Activated gamma-delta T cell treated with anti-CD3 and anti-CD28 coated beads, Interleukin-2, amount 50 U/mL, for 16 hours (primary cell): ENCODE measurements at places on chromosomes 7 and 10.

DNA sequence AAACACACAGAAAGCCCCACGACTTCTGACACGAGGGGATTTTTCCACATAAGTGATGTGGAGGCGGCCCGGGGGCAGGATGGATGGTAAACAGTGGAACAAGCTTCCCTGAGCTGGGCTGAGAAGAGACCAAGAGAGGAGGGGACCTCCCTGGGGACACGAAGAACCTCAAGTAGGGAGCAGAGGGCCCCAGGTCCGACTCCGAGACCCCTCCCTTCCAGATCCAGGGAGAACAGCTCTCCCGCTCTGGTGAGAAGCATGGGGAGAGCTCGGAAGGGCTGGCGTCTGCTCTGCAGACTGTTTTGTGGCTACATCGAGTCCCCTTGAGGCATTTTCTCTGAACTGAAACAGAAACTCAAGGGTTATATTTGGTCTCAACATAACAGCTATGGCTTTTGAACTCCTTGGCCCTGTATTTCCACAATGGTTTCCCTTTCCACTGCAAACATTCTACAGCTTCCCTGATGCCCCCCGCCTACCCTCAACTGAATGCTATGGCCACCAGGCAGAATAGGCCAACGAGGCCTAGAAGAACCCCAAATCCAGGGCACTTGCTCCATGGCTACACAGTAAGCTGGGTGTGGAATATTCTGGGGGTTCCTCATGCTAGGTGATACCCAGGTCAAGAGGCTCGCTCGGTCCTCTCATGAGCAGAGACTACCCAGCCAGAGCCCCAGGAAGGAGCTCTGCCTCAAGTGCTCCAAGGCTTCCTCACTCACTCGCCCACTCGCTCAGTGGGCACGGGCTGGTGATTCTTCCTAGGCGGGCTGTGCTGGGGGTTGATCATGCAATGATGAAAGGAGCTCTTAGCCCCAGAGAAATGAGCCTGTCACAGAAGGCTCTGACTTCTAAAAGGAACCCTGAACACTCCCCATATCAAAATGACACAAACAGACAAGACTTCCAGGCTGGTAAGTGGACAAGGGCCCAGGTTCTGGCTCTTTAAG, 47.5 kb downstream of the FAM53B start:
- DNase-seq, result no peak

DNA sequence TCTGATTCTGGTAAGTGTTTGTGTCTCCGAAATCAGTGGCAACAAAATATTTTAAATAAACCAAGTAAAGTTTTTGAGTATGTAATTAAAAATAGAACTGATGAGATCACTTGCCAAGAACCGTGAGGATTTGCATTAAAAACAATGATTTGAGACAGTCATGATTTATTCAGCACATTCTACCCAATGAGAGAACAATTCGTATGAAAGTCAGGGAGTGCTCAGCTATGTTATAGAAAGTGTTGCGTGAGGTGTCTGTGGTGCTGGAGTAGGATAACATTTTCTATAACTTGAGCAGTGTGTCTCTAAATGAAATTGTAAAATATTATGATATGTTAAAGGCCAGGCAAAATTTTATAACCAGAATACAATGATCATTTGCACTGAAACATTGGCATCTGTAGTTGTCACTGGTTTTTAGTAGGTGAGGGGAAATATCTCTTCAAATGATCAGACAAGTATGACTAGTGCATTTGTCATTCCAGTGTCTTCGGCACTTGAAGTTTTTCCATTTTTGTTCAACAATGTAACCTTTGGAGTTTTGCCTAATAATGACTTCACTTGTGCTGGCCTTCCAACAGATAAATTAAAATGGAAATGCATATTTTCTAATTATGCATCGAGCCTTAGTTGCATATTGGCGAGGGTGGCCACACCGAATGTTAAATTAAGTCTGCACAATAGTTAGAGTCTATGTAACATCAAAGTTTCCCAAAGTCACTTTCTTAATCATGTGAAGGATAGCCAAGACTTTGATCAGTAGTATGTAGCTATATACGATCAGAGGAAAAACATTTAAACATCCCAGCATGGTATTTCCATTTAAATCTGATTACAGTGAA, 335.9 kb downstream of the GFRA1 start:
- no peak for DNase-seq

DNA sequence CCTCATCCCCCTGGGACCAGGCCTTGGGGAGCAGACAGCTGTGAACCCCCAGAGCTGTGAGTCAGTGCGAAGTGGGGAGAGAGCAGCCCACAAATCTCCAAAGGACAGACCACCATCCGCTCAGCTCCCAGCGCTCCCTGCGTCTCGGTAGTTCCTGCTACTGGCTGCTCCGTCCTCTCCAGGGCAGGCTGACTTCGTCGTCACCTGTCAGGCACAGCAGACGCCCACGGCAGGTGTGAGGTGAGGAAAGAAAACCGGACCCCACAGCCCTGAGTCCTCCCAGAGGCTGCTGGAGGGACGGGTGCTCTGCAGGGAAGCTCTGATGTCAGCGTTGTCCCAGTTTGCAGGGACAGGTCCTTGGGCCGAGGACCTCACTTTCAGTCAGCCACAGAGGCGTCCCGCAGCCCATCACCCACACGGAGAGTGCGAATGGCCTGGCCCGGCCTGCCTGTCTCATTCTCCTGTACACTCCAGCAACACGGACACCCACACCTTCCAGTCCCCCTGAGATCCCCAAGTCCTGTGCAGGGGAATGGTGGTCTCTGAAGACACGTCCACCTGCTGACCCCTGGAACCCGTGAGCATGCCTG, 95.2 kb downstream of the DNAJB6 start:
- DNase-seq, result no peak

DNA sequence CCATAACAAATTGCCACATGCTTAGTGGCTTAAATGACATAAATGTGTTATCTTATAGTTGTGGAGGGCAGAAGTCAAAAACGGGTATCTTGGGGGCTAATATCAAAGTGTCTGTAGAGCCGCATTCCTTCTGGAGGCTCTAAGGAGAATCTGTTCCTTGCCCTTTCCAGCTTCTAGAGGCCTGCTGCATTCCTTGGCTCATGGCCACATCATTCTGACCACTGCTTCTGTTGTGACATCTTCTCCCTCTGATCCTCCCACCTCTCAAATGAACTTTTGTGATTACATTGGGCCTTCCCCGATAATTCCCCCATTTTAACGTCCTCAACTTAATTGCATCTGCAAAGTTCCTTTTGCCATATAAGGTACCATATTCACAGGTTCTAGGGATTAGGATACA, 76.1 kb downstream of the CYP26A1 start:
- no peak for DNase-seq

DNA sequence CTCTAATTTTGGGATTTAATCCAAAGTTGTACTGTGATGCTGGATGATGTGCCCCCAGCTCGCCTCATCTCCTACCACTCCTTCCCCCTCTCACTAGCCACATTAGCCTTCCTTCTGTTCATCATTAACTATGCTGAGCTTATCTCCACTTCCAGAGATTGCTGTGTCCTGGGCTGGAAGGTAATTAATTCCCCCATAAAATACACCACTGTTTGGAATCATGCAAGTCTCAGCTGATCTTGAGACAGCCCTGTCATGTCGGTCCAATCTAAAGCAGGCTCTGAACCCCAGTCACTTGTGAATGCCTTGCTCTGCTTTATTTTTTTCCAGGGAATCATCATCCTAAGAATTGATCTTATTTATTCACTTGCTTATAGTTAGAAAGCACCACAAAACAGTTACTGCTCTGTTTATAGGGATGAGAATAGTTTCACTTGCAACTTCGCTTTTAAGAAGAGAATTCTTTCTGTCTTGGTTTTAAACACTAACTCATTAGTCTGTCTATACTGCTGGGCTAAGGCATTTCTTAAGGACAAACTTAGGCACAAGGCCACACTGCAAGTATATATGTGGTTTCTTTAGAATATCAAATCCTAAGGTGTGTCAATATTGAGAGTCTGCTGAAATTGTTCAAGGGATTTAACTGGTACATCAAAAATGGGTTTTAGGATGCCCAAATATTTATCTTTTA, 341.1 kb upstream of the SEMA3A start:
- no peak for DNase-seq

- no peak for DNase-seq
Measured at GRCh38 chr7:135441791-135442190, 68.1 kb downstream of the CNOT4 start.

GRCh38 chr7:141017555-141017954, 2.8 kb upstream of the MRPS33 start:
- no peak for DNase-seq

- no peak for DNase-seq
Measured at GRCh38 chr7:1703441-1703840, 33.4 kb downstream of the ELFN1 start.

- no peak for DNase-seq
Measured at GRCh38 chr7:150990416-150991186, at the start of gene NOS3. Gene NOS3, plus strand, starts transcription at chr7:150991017. Its CDS starts 2,787 bp downstream, at chr7:150993804.

DNA sequence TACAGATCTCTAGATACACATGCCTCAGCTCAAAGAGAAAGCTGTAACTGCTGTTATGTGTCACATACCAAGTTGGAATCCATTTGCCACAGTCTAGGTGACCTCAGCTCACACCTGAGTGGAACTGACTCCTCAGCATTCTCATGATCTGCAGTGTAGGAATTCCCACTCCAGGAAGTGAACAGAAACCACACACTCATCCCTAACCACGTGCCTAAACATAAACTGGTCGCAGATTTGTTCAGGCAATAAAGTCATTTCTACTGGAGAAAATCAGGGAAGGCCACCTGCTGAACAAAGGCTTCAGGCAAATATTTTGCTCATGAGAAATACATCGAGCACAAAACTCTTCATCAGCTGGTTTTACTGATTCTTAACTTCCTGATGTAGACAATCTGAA, 23.0 kb upstream of the ZMYND11 start:
- no peak for DNase-seq

- DNase-seq, result no peak
Measured at GRCh38 chr7:37524797-37525196, 76.1 kb upstream of the ELMO1 start.

DNA sequence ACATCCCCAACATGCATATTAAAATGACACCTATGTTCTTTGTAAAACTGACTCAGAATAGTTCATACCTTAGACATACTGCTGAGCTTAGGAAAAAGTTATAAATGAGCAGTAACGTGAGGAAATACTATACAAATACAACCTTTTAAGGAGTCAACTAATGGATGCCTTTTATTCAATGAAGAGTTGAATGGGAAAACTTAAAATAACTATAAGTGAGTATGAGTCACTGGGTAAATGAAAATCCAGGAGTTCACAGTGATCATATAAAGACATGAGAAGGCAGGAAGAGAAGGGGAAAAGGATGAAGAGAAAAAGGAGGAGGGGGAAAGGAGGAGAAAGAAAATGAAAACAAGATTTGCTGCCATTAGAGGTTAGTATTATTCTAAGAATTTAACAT, 157.8 kb upstream of the PCDH15 start:
- no peak for DNase-seq

- DNase-seq, result no peak
Measured at GRCh38 chr10:50281210-50281966, 30.1 kb upstream of the ASAH2 start.

DNA sequence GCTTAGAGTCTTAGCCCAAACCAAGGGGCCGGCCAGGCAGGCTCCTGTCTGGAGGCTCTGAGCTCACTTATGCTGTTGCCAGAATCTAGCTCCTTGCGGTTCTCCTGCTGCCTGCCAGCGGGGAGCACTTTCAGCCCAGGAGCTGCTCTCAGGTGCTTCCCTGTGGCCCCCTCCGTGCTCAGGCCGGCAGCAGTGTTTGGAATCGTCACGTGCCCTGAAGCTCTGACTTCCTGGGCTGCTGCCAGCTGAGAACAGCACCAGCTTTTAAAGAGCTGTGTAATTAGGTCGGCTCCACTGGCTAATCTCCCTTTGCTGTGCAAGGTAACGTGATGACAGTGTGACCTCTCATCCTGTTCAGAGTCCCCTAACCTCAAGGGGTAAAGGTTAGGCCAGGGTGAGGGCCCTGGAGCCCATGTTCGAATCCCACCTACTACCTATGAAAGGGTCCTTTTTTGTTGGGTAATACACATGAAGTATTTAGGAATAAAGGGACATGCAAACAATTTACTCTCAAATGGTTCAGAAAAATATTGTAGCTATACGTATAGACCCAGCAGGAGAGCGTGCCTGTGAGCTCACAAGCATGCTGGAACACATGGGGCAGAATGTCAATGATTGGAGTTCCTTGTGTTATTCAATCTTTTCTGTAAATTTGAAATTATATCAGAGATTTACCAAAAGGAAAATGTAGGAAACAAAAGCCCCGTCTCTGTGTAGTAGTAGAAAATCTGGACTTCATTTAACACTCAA, 16.6 kb downstream of the ZNF862 start:
- no peak for DNase-seq

DNA sequence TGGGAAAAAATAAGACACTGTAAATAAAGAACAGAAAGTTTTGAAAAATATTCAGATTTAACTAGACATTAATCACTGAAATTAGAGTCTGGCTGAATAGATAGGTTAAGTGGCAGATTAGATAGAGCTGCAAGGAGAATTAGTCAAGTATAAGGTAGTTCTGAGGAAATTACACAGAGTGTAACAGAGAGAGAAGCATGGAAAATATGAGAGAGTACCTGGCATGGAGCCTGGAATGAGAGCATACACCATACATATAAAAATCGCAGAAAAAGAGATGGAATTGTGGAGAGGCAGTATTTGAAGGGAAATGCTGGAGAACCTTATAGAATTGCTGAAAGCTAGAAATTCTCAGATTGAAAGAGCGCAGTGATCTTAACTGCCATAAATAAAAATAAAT, 46.9 kb downstream of the ZNRF2 start:
- no peak for DNase-seq

DNA sequence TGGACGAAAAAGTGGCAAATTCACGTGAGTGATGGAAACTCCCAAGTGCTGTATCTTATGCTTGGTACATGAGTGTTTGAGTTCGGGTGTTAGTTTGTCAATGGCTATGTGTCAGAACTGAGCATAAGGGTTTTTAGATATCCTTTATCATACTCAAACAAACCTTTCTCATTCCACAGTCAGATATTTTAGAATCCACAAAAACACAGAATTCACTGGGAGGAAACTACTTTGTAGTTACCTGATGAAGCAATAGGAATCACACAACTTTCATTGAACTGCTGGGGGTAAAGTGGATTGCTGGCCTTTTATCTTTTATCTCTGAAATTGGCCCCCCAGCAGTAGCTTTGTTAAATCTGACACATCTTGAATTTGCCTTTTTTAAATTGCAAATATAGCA, 64.0 kb downstream of the DKK1 start:
- no peak for DNase-seq

DNA sequence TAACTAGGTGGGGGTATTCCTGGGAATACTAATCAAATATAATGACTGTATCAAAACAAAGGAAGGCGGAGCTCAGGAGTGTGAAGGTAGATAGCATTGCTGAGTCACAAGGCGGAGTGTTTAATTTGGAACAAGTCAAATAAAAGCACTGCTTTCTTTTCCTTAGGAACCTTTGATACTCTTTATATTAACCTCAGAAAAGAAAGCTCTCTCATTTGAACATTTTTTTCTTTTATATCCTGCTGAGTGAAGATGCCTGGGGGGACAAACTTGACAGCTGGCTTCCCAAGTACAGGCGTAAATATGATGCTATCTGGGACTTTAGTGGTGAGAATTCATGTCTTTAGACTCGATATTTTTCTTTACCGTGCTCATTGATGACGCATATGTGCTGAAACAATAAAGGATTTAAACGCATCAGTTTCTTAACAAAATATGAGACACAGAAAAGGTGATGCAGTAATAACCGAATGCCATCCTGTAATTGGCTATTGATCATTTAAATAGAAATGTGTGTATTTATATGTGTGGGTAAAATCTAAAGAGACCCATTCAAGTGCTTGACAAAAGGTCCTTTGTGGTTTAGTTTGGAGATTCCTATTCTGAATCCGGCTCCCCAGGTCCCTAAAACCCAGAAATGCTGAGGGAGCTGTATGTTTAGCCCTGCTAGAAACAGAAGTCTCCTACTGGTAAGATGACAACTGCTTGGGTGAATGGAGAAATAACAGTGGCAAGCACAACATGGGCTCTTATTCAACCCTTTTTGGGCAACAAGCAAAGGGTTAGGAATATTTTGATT, 102.7 kb downstream of the PRTFDC1 start:
- DNase-seq, result no peak
